ENCODE measurements at places on chromosomes 2 and 18. TPM values are rescaled to one million over a fixed set of nuclear protein-coding genes. Genes with fewer than 3 reads are reported as not detected.

C2orf81 gene
- total RNA-seq, result 0.46 TPM

LRP2 gene
- total RNA-seq, result not detected

KRTCAP3 gene
- total RNA-seq, result not detected

GPR17 gene
- total RNA-seq, result 0.30 TPM

SERPINE2 gene
- 12.7 TPM for total RNA-seq

KIF5C gene
- total RNA-seq, result under 0.01 TPM

RTP5 gene
- not detected for total RNA-seq

GALNT1 gene
- total RNA-seq, result 477 TPM

IL36G gene
- not detected for total RNA-seq

CD302 gene
- total RNA-seq, result 5.5 TPM

TIGD1 gene
- 1.6 TPM for total RNA-seq

TSGA10 gene
- 0.76 TPM for total RNA-seq

DSG1 gene
- total RNA-seq, result not detected

SLC5A6 gene
- 43.8 TPM for total RNA-seq

TANC1 gene
- total RNA-seq, result 53.0 TPM

LYPD6B gene
- total RNA-seq, result not detected

RPE gene
- total RNA-seq, result 132 TPM

EFR3B gene
- total RNA-seq, result 0.32 TPM

C2orf78 gene
- not detected for total RNA-seq

UPP2 gene
- not detected for total RNA-seq

CARF gene
- 4.1 TPM for total RNA-seq

All from epithelial cell of umbilical artery (primary cell).